ENCODE measurements at places on chromosomes 16 and 17.
A peak's percentile ranks its signal among the peaks of the same experiment; 100 is the strongest.

DNA sequence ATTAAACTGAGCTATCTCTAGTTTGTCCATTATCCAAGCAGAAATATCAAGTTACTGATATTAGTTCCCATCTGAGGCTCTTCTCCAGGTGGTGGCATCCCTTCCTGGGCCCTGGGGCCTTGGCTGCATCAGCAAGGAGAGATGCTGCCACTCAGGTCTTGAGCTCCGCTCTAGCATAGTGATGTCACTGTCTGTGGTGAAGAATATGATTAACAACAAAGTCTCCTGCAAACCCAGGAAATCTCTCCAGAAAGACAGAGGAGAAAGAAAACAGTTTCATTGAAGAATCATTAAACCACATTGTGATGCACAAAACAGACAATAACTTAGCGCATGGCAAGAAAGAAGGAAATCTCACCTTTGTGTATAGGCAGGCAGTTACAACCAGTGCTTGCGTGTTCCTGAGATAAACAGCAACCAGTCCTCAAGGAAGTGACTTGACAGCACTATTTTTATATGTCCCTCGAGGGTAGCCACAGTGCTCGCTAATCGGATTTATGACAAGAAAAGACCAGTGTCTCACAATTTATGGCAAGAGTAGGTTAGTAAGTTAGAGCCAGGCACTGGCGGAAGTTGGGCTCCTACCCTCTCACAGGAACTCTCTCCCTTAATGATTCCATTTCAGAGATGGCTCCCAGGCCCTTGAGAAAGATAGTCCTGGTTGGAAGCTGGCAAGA is 151.1 kb downstream of the AHSP start:
- no peak for DNase-seq

- no peak for DNase-seq
Measured at GRCh38 chr16:19680881-19681340, 37.1 kb downstream of the KNOP1 start.

DNA sequence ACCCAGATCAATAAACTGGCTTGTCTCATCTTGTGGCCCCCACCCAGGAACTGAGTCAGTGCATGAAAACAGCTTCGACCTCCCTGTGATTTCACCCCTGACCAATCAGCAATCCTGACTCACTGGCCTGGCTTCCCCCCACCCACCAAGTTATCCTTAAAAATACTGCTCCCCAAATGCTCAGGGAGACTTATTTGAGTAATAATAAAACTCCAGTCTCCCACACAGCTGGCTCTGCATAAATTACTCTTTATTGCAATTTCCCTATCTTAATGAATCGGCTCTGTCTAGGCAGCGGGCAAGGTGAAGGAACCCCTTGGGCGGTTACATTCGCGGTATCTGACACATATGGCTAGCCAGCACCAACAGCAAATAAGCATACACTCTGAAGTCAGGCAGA is 9.8 kb upstream of the RABEP1 start:
- no peak for DNase-seq

- DNase-seq, result no peak
Measured at GRCh38 chr17:15492186-15492585, 24.8 kb upstream of the CDRT4 start.

DNA sequence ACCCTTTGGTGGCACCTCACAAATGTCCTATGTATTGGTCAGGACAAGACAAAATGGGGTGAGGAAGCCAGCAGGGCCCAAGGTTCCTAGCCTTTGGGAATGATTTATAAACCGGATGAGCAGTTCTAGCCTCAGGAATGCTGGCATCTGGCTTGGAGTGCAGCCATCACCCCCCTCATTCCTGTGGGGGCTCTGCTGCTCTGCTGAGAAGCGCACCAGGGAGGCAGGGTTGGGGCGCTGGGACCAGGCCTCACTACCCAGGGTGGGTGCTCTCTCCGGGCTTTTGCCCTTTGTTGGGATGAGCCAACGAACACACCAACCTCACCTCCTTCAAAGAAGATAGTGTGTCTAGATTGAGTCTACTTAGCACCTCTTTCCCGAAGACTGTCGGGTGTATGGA is 39.2 kb downstream of the TMEM11 start:
- DNase-seq, result no peak

GRCh38 chr16:65099607-65100006 is 22.3 kb downstream of the CDH11 start:
- DNase-seq, result no peak

- DNase-seq, result no peak
Measured at GRCh38 chr16:85969159-85969558, 70.2 kb downstream of the IRF8 start.

- no peak for DNase-seq
Measured at GRCh38 chr16:79201436-79201835, 399.1 kb downstream of the MAF start.

GRCh38 chr17:59105852-59106462 is 723 bp downstream of the TRIM37 start:
- DNase-seq, result peak; percentile 60

GRCh38 chr17:56624309-56624708 is 30.8 kb downstream of the NOG start:
- no peak for DNase-seq

DNA sequence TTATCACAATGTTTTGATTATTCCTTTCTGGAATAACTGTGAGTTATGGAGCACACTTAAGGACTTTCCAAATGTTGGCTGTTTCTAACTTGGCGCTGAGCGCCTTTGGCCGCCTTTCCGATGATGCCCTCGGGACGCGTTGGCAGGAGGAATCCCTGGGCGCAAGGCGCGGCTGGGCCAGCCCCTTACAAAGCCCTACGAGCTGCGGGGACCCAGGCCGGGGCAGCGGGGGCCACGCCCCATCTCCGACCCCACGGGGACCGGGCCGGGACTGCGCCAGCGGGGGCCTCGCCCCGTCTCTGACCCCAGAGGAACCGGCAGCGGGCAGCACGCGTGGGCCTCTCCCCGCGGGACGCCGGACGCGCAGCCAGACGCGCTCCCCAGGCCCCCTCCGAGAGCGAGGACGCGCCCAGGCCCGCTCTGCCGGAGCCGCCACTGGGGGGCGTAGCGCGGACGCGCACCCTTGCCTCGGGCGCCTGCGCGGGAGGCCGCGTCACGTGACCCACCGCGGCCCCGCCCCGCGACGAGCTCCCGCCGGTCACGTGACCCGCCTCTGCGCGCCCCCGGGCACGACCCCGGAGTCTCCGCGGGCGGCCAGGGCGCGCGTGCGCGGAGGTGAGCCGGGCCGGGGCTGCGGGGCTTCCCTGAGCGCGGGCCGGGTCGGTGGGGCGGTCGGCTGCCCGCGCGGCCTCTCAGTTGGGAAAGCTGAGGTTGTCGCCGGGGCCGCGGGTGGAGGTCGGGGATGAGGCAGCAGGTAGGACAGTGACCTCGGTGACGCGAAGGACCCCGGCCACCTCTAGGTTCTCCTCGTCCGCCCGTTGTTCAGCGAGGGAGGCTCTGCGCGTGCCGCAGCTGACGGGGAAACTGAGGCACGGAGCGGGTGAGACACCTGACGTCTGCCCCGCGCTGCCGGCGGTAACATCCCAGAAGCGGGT is at the start of gene GAA:
TSS of gene GAA (plus strand) at position 571 of the 935 bp plus-strand sequence. CDS start 3,006 bp downstream, outside the sequence.
- DNase-seq, result peak; percentile 68

GRCh38 chr16:83971165-83972130 is 3.4 kb downstream of the NECAB2 start:
- no peak for DNase-seq

- DNase-seq, result no peak
Measured at GRCh38 chr17:77068915-77069314, 71.9 kb upstream of the SEC14L1 start.

GRCh38 chr17:71777048-71777640 is 343.7 kb upstream of the SOX9 start:
- no peak for DNase-seq

DNA sequence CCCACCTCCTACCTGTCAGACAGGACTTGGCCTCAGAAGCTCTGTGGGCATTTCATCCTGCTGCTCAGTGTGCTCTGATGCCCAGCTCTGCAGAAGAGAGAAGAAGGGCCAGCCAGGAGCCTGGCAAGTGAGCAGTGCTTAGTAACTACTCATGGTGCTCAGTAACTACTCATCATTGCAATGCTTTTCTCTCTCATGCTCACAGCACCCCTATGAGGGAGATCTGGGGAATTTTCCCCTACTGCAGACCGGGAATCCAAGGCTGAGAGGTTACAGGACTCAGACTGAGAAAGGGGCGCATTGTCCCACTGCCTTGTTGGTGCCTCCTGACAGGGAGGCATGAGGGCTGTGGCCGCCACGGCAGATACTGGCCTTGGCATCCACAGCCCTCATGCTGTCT is 261.1 kb downstream of the C16orf95 start:
- peak; percentile 13 for DNase-seq

Data from HT1080 (cell line).